Activated naive CD8-positive, alpha-beta T cell treated with anti-CD3 and anti-CD28 coated beads, Interleukin-2, amount 50 U/mL, for 16 hours (primary cell): ENCODE measurements at places on chromosomes 7 and 10.

- no peak for DNase-seq
Measured at GRCh38 chr10:78416031-78417011, 382.7 kb downstream of the RPS24 start.

- no peak for DNase-seq
Measured at GRCh38 chr7:31633467-31633866, 53.5 kb upstream of the PPP1R17 start.

DNA sequence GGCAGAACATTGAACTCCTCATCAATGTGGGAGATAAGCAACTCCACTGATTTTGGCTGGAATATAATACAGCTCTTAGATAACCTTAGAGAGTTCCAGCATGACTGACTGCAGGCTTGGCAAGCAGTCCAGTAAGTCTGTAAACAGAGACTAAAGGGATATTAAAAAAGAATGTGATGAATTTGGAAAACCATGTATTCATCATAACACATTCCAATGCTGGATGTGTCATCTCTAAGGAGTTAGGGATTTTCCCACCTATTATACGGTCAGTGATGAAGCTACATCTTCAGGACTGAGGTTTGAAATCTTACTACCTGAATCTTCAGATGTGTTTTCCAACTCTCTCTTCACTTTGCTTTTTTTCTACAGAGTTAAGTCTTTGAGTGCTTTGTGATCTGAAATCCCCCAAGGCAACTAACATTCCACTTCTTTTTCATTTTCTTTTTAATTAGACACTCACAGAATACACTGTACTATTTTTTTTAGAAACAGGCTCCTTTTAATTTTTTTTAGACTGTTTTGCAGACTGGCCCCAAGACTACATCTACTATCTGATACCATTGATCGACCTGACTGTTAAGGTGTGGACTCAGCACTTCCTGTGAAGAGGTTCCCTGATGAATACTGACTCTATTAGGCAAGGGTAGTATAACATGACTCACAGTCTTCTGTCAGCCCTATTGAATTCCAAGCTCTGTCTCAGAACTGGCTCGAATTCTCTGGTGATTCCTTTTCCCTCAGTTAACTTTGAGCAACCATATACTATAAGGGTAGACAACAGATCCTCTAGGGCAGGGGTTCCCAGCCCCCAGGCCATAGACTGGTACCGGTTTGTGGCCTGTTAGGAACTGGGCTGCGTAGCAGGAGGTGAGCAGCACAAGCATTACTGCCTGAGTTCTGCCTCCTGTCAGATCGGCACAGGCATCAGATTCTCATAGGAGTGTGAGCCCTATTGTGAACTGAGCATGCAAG is 678.2 kb downstream of the GRM8 start:
- DNase-seq = no peak

DNA sequence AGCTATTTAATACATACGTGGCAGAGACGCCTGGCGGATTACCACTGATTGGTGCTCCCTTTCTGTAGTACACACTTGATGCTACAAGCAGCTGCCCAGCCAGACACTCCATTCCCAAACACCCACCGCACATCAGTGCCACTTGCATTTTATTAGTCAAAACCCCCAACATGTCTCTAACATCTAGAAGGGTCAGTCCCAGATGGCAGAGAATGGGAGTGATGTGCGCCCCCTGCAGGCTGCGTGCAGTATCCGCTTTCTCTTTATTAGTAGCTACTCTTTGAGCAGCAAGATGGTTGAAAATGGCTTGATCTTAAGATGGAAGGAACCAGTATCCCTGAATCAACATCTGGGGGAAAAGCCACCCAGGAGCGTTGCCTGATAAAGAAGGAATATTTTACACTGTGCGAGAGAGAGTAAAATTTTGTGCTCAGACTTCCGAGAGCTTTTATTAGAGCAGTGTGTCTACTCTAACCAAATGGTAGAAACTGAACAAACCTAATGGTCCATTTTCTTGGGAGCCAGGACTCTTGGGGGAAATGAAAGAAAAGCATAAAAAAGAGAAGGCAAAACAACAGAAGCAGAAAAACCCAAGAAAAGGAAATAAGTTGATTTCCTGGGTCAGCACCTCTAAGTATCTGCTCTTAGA is 78.3 kb downstream of the ST8SIA6 start:
- no peak for DNase-seq

DNA sequence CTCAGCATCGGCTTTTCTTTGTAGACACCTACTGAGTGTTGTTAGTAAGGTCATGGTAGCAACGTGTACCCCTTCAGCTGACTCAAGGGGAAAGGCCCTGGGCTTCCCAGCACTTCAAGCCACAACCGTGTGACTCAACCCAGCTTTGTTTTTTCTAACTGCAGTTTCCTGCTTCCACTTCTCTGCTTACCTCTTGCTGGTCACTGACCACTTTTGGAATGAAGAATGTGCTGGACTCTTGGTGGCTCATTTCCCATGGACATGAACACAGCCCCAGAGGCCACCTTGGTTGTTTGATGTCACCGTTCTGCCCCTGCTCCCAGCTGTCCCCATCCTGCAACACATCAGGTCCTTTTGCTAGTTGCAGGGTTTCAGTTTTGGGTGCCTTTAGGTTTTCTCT is 69.5 kb upstream of the ZNF438 start:
- DNase-seq = peak; percentile 33

DNA sequence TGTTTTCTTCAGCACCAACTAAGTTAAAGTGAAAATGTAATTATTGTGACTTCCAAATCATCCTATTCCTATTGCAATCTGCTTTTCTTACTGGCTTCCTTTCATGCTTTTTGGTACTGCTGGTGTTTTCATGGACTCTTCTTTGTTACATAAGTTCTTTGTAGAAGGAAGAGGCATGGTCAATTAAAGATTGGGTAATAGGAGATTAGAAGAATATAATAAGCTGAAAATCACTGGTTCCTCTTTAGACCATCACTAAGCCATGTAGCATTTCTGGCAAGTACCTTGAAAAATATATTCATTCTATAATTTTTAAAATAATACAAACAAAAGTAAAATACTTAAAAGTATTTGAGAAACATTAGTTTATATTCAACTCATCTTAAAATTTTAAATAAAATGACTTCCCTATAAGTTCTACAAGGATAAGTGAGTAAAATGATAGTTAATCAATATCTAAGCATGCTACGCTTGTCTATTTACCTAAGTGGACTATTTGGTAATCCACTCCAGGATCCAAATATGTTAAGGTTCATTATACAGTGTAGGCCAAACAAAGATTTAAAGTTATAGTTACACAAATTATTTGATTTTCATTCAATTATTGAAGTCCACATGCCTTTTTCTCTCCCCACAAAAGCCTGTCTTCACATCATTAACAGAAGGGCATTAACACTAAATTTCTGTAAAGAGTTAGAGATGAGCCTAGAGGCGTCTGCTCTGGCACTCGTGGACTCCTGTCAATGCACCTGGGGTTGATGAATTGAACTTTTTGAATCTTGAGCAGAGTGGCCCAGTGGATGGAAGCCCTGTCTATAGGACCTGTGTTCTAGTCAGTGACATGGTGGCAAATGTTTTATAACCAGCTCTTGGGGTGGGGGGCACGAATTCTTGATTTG is 408.1 kb downstream of the INHBA start:
- no peak for DNase-seq

DNA sequence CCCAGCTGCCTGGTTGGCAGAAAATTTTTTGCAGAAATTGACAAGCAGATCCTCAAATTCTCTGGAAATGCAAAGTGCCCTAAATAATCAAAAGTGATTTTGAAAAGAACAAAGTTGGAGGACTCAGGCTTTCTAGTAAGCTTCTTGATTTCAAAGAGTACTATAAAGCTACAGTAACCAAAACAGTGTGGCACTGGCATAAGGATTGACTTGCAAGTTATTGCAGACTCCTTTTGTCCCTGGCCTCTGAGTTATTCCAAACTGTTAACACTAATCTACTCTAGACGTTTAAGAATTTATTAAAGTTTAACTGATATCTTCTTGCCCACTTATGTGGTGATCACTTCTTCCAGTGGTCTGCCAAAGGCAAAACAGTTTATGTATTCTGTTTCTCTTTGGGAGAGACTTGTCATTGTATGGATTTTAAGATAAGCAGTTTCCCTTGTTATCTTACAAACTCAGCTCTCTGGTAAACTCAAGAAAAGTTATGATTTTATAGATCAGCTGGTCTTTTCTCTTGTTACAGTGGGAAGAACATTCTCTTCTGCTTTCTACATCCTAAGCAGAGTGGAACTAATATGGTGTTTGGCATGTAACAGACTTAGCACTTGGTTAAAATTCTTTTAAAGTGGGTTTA is 41.4 kb downstream of the LOXL4 start:
- no peak for DNase-seq

GRCh38 chr7:14438366-14438765 is 448.9 kb upstream of the ETV1 start:
- DNase-seq = no peak

DNA sequence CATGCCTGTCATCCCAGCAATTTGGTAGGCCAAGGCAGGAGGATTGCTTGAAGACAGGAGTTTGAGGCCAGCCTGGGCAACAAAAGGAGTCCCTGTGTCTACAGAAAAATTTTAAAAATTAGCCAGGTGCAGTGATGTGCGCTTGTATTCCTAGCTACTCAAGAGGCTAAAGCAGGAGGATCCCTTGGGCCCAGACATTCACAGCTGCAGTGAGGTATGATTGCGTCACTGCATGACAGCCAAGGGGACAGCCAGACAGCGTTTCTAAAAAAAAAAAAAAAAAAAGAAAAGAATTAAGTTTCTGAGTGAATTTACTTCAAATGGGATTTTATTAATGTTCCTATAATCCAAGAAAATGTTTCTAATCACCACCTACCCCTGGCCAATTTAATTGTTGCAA is 87.4 kb upstream of the RNF148 start:
- no peak for DNase-seq

GRCh38 chr10:88289342-88289741 is 293.8 kb downstream of the RNLS start:
- DNase-seq = no peak

DNA sequence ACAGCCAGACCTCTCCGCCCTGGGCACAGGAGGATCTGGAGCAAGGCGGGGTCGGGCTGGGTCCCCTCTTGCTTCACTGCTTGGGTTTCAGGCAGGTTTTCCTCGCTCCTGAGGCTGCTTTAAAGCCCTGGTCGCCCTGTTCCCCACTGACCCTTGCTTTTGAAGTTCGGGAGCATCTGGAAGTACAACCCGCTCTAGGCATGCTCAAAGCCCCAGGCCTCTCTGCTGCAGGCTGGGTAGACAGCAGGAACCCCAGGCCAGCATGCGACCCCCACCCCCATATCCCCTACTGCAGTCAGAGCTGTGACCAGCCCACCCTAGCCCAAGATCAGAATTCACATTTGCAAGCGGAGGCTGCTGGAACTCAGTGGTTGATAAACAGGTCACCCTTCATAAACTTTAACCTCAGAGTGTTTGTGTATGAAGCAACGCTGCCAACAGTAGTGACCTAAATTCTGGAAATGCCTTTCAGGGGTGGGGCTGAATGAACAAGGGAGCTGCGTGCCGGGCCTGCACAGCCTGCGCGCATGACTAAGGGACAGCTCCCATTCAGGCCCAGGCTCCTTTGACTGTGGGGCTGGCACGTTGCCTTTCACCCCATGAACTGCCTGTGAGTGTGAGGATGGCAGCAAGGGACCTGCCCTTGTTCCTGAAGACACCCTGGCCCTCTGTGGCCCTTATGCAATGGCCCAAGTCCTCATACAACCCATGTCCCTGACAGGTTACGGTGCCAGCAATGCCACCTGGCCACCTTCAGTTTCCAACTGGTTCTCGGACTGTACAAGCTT is 52.5 kb downstream of the PROSER2 start:
- DNase-seq = no peak

- no peak for DNase-seq
Measured at GRCh38 chr7:69868921-69869320, 270.6 kb downstream of the AUTS2 start.

DNA sequence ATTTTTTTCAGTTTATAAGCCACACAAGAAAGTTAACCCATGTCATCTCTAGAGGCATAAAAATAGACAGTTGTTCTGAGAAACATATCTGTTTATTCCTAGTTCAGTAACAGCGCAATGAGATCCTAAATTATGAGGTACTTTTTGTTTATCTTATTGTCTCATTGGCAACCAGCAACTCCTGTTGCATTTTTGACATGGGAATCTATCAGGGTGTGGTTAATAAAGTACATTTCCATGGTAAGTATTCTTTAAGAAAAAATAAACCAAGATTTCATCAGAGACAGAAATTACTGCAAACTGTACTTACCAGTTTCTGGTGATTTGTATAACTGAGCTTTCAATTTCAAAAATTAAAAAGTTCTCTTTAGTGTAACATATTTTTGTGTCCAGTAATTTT is 9.0 kb downstream of the FAS start:
- DNase-seq = no peak

GRCh38 chr7:1431634-1432380 is 27.5 kb downstream of the MICALL2 start:
- no peak for DNase-seq

- DNase-seq = no peak
Measured at GRCh38 chr10:96622013-96622787, 35.4 kb upstream of the TM9SF3 start.

DNA sequence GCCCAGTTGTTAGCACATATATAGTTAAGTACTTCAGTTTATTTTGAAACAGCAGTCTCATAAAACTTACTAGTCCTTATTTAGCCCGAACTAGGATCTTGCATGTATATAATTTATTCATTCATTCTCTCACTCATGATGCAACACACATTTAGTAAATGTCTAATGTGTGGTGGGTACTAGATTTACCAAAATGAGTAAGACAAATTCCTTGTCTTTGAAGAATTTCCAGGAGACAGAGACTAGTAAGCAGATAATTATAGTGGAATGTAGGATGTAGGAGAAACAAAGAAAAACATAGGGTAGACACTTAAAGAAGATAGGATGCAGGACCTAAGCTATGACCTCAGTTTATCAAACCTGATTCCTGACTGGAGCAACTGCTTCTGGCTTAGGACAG is 120.2 kb upstream of the AMPH start:
- no peak for DNase-seq

- no peak for DNase-seq
Measured at GRCh38 chr10:55212051-55212450, 411.0 kb upstream of the PCDH15 start.

- no peak for DNase-seq
Measured at GRCh38 chr7:157703131-157703530, 366.3 kb downstream of the DNAJB6 start.

GRCh38 chr7:30068117-30068516 is 39.9 kb downstream of the PLEKHA8 start:
- no peak for DNase-seq

DNA sequence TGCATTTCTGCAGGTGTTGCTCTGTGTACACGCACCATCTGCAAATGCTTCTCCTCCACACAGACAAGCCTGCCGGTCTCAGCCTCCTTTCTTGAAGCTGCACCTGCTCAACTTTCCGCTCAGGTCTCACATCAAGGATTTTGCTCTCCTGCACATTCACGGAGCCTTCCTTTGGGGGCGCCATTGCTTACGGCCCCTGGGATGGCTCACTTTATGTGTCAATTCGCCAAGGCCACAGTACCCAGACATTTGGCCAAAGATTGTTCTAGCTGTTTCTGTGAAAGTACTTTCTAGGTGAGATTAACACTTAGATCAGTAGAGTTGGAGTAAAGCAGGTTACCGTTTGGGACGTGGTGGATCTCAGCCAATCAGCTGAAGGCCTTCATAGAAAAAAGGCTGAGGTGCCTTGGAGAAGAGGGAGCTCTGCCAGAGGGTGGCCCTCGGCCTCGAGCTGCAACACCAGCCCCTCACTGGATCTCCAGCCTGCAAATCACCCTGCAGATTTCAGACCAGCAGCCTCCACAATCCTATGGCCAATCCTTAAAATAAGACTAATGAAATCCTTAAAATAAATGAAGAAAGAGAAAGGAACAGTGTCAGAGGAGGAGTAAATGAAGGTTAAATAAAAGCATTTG is 39.9 kb upstream of the PPP2R2D start:
- no peak for DNase-seq
